ENCODE measurements at places on chromosomes 1 and 21.

- DNase-seq = no peak
Measured at GRCh38 chr1:147635342-147635741, 35.0 kb downstream of the ACP6 start.

DNA sequence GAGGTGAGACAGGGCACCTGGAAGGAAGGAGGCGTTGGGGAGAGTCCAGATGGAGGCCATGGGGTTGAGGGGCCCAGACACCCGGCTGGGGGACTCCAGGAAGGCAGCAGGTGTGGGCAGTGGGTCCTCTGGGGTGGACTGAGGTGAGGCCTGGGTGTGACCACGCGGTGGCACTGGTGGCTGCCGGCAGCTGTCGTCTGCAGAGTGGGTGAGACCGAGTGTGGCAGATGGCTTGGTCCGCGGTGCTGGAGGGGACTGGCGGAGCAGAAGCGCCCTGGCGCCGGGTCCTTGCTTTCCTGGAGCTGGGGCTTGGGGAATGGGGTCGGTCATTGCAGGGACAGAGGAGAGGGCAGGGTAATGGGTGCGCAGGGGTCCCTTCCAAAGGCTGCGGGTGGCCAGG is 12.5 kb downstream of the AGRN start:
- DNase-seq = no peak

DNA sequence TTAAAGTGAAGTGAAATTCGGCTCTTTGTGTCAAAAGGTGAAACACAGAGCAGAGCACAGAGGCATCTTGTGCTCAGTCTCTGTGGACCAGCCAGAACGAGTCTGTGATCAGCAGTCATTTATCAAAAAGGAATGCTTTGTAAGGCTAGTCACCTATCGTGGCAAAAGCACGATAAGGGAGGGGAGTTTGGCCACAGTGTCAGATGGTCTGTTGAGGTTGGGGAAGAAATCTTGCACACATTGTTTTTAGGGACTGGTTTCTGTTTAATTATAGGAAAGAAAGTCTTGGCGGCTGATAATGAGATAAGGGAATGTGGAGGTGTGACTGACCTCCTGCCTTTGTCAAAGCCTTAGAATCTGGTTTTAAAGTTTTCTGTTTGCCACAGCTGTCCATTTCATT is 58.2 kb upstream of the KIAA1614 start:
- no peak for DNase-seq

GRCh38 chr1:14689996-14690615 is 91.6 kb downstream of the KAZN start:
- DNase-seq = no peak

- no peak for DNase-seq
Measured at GRCh38 chr21:36254106-36254941, 65.7 kb upstream of the MORC3 start.

GRCh38 chr1:230351514-230351913 is 74.6 kb downstream of the PGBD5 start:
- DNase-seq = no peak

DNA sequence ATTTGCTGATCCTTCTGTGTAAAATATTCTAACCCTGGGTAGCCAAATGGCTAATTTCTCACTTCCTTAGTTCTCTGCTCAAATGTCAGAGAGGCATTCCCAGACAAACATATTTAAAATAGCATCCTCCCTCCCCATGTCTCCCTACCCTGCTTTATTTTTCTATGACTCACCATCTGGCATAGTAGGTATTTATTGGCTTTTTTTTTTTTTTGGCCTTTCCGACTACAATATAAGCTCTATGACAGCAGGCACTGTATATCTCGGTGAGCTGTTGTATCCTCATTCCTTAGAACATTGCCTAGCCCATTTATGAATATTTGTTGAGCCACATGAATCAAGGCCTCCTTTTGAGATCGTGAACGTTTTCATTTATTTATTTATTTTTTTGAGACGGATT is 1.5 kb upstream of the NEK7 start:
- no peak for DNase-seq

- no peak for DNase-seq
Measured at GRCh38 chr1:226647719-226648118, 91.4 kb downstream of the ITPKB start.

DNA sequence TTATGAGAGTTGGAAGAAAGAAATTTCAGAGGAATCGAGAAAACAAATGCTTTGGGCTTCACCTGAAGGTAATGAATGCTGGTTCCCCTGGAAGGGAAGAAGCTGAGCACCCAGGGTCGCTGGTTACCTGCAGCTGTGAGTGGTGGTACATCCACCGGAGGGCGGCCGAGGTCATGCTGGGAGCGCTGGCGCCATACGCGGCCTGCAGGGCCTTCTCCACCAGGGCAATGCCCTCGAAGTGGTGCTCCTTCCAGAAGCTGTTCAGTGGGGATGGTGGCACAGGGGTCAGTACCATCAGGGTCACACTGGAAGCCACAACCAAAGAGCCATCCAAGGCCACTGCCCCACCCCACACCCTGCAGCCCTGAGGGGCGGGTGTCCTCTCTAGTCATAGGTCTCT is 16.8 kb downstream of the MRTO4 start:
- no peak for DNase-seq

- no peak for DNase-seq
Measured at GRCh38 chr1:91826248-91826647, 59.7 kb downstream of the TGFBR3 start.
